ENCODE measurements at places on chromosomes 12 and 14.

- DNase-seq: peak; percentile 40
Measured at GRCh38 chr12:66901138-66901932, 222.5 kb upstream of the GRIP1 start.

DNA sequence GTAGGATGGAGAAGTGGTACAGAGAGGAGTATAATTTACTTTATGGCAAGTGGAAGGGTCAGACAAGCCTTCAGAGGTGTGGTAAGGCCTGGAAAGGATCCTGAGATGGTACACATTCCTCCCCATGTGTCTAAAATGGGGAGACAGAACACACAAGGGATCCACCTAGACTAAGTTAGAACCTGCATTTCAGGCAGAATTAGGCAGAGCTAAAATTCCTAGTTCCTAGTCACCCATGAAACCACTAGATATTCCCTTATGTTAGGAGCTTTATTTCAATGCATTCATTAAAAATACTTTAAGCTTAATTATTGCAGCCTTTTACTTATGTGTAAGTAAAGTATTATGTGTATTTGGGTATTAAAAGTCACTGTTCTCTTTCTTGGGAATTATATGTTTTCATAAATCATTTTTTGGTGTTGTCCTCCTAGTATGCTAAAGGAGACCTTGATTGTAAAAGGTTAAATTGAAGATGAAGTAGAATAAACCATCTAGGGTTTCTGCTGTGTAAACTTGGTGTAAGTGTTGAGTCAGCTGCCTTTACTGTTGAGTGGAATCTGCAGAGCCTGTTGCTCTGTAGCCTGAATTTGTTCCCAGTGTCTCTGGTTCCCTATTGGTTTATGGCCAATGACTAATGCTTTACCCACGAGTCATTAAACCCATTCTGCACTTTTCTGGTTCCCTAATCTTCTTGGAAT lies 423.2 kb downstream of the ATP23 start:
- DNase-seq: no peak

DNA sequence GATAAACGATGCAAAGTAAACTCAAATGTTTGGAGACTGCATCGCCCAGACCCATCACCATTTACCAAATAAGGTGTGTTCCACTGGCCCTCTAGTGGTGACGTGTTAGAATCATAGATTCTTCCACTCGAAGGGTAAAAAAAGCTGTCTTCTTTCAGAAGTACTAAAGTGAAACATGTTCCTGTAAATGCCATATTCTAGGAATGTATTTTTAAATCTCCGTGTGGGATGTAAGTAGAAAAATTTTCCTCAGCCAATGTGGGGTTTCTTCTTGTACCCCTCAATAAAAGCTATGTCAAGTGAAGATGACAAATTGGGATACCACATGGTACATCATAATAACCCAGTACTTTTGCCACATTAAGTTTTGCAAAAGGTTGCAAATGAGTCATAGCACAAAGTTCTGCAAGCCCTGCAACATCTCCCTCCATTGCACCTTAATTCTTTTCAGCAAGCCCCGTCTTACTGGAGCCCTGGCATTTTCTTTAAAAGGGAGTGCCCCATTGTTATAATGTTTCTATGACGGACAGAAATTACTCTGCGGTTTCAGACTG lies 100.8 kb downstream of the CCER1 start:
- DNase-seq: peak; percentile 54

DNA sequence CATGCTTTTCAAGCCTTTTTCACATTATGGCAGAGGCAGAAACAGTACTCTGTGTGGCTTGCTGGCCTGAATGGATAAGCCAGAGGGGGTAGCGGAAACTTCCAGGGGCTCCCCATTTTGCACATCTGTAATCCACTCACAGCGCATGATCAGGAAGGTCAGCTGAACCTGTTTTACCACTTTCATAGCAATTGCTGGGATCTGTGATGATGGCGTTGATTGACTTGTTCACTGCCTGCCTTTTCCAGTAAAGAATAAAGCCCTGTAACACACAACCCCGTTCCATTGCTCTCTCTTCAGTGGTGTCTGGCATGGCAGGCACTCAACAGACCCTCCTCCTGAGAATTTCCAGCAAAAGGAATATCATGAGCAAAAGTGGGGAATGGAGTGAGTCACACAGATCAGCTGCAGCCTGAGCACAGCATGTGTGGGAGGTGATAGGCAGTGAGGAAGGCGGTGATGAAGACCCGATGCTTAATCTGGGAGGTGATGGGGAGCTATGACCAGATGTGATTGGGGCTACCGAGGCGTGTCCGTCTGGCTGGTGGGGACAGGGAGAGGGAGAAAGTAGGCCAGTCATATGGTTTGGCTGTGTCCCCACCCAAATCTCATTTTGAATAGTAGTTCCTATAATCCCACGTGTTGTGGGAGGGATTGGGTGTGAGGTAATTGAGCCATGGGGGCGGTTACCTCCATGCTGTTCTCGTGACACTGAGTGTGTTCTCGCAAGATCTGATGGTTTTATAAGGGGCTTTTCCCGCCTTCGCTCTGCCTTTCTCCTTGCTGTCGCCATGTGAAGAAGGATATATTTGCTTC lies 44.7 kb upstream of the CHST11 start:
- no peak for DNase-seq

DNA sequence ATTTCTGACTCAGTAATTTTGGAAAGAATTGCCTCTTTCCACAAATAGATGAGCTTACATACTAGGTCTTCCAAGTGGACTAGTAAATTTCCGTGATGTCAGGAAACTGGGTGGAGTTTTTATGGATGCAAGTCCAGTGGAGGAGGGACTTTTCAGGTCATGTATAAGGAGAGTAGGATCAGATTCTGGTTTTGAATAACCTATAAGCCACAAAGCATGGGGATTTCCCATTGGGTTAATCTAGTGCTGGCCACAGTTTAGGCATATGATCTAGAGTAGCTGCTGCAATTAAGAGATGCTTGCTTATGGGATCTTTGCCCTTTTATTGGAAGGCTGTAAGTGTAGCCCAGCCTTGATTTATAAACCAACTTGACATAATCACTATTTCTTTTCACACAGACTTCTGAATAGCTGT lies 33.8 kb downstream of the STK38L start:
- DNase-seq: no peak

GRCh38 chr12:46858368-46858767 lies 32.6 kb upstream of the SLC38A4 start:
- DNase-seq: no peak

DNA sequence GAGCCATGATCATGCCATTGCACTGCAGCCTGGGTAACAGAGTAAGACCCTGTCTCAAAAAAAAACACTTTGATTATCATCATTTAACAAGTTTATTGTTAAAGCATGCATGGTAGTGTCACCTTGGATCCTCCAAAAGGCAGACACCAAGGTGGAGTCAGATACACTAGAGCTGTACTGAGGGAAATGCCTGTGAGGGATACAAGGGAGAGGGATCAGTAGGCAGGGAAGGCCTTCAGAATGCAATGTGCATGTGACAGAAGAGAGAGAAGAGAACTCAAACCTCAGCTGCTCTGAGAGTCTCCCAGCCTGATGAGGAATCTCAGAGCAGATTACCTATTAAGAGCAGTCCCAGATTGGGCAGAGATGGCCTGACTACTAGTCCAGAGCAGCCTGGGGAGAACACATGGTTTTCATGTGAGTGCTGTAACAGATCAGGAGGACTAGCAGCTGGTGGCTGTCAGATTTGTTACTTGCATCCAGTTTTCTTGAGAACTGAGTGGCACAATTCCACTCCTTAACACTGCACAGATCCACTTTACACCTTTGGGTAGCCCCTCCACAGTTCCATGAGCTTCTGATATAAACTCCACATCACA lies 38.0 kb upstream of the A2ML1 start:
- no peak for DNase-seq

DNA sequence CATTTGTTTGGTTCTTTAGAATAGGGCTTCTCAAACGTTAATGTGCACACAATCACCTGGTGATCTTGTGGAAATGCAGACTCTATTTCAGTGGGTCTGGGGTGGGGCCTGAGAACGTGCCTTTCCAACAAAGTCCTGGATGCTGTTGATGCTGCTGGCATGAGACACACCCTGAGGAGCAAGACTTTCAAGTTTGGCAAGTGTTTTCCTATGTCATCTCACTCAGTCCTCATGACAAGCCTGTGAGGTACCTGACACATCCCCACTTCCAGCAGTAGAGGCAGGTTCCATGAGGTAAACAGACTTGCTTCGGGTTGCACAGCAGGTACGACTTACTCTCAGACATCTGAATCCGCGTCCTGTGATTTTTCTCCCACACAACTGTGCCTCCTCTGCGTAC lies 147.1 kb downstream of the MYRFL start:
- no peak for DNase-seq

- peak; percentile 65 for DNase-seq
Measured at GRCh38 chr14:97077253-97077653, 280.1 kb downstream of the VRK1 start.

DNA sequence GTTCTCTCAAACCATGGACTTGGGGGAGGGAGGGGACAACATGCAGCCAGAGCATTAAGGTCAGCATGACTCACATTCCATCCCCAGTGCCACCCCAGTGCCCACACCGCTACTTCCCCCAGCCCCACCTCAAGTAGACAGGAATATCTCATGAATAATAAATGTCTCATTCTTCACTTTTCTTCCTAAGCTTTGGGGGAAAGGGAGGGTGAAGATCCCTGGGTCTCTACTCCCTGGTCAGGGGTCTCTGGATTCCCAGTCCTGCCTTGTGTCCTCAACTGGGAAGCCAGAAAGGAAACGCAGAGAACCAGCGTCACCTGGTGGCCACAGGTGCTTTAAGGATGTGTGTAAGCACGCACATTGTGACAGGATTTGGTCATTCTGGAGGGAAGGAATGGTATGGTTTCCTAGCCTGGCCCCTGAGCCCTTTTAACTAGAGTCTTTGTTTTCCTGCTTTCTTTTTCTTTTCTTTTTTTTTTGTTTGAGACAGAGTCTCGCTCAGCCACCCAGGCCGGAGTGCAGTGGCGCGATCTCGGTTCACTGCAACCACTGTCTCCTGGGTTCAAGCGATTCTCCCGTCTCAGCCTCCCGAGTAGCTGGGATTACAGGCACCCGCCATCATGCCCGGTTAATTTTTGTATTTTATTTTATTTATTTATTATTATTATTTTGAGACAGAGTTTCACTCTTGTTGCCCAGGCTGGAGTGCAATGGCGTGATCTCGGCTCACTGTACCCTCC lies 3.4 kb downstream of the GPR84 start:
- peak; percentile 62 for DNase-seq

DNA sequence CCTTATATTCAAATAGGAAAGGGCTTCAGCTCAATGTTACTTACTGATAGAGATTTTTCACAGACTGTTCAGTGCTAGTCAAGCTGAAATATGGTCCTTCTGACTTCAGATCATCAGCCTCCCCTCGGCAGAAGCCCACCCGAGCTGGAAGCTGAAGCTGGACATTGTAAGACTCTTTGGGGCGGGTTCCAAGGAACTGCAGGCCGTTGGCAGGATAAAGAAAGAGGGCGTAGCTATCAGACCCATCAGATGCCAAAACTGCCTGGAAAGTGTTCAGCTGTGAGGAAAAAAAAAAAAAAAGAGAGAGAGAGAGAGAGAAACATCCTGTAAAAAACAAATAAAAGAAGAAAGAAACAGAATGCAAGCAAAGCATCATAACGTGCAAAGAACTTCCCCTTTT lies 8.8 kb downstream of the NID2 start:
- DNase-seq: no peak

DNA sequence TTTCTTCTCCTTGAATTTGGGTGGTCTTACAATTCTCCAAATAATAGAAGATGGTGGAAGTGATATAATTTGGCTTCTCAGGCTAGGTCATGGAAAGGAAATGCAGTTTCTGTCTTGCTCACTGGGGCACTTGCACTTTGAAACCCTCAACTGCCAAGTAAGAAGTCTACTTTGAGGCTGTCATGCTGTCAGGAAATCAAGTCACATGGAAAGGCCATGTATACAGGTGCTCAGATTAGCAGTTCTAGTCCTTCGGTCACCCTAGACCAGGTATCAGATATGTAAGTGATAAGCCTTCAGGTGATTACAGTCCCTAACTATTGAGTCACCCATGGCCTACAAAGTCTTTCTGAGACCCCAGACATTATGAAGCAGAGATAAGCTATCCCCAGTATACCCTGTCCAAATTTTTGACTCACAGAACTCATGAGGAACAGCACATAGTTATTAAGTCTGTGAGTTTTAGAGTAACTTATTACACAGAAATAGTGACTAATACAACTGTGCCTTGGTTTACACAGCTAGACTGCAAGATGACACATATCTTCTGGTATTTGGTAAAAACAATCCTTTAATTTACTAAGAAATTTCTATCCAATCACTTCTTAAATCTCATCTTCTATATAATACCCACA lies 26.3 kb upstream of the BBS10 start:
- DNase-seq: no peak

DNA sequence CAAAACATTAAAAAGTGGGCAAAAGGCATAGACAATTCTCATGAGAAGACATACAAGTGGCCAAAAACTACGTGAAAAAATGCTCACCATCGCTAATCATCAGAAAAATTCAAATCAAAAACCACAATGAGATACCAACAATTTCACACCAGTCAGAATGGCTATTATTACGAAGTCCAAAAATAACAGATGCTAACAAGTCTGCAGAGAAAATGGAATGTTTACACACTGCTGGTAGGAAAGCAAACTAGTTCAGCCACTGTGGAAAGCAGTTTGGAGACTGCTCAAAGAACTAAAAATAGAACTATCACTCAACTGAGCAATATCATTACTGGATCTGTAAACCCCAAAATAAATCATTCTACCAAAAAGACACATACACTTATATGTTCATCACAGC lies 76.2 kb downstream of the PRKD1 start:
- no peak for DNase-seq

- no peak for DNase-seq
Measured at GRCh38 chr12:92021666-92022035, 124.0 kb downstream of the BTG1 start.

- no peak for DNase-seq
Measured at GRCh38 chr14:69983317-69983716, 104.1 kb downstream of the SMOC1 start.

- DNase-seq: no peak
Measured at GRCh38 chr12:49111206-49111605, 559 bp upstream of the LMBR1L start.

DNA sequence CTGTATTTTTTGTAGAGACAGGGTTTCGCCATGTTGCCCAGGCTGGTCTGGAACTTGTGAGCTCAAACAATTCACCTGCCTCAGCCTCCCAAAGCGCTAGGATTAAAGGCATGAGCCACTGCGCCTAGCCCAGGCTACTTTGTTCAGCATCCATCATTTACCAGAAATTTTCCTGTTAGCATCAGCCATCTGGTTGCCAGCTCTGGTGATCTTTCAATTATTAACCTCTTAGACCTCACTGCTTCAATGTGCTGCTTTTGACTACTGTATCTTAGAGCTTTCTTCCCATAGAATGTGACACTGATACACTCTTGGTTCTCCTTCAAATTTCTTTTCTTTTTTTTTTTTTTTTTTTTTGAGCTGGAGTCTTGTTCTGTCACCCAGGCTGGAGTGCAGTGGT lies 5.4 kb upstream of the AMHR2 start:
- DNase-seq: no peak

GRCh38 chr12:71046215-71046614 lies 111.6 kb downstream of the TSPAN8 start:
- no peak for DNase-seq

GRCh38 chr12:27252934-27253333 lies 8.8 kb downstream of the STK38L start:
- DNase-seq: no peak

GRCh38 chr12:31315044-31315715 lies 10.8 kb downstream of the SINHCAF start:
- no peak for DNase-seq

All from Kasumi-1 (cell line).